ENCODE measurements at places on chromosomes 11 and 22.

DNA sequence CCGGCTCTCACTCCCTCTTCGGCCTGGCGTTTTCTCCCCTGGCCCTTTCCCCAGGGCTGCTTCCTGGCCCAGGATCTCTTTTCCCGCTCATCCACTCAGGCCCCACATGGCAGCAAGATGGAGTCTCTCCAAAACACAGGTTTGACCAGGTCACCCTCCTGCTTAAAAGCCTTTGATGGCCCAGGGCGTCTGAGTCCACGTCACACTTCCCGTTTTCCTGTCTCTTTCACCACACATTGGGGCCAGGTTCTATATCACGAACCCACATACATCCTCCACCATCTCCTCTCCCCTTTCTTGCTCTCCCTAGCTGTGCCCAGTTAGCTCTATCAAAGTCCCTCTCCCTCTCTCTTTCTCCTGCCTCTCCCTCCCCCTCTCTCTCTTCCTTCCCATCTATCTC lies 7.8 kb upstream of the LRRC32 start:
- DNase-seq, result peak; percentile 40

DNA sequence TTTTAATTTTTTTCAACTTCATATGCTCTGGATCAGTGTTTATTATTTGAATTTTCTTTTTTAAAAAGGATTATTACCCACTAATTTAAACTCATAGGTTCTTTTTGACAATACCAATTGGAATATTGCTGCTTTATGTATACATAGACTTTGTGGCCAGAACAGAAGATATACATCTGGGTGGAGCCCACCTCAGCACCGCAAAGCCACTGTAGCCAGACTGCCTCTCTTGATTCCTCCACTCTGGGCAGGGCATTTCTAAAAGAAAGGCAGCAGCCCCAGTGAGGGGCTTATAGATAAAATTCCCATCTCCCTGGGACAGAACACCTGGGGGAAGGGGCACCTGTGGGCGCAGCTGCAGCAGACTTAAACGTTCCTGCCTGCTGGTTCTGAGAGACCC lies 10.6 kb upstream of the C11orf58 start:
- no peak for DNase-seq

DNA sequence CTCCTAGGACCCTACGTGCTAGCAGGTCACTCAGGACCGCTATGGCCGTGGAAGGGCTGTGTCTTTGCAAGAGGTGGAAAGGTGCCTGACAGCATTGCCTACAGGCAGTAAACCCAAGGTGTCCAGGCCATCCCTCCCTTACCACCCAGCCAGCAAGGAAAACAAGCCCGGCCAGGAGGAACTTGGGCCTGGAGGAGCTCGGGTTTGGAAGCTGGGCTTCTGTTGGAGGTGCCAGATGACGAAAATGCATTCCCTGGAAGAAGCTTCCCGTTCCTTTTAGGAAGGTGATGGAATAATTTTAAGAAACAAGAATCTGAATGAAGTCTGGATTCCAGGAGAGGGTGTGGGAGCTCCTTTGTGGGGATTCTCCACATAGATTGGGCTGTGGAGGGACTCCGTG lies 23.6 kb downstream of the FBLN1 start:
- no peak for DNase-seq

DNA sequence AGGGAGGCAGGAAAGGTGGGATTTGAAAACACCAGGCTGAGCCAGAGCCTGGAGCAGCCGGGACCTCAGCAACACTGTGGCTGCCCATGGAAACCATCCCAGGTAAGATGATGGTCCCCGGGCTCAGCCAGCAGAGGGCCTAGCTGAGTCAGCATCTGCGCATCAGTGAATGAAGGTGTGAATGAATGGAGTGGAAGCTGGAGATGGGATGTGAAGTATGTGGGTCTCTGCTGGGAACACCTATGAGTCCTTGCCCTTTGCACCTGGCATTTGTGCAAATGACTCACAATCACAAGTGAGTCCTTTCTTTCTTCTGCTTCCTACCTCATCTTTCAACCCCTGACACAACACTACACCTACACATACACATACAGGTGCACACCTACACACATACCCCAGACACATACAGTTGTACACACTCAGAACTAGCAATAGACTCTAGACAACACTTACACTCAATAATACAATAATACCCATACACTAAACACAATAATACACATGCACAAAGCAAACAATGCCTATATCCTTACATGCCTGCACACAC lies 62.8 kb upstream of the PRDM11 start:
- no peak for DNase-seq

GRCh38 chr11:66784575-66784974 lies 55.6 kb upstream of the SPTBN2 start:
- no peak for DNase-seq

All from HFF-Myc (cell line).